AML-193 (cell line): ENCODE measurements at places on chromosomes 12 and 14.

DNA sequence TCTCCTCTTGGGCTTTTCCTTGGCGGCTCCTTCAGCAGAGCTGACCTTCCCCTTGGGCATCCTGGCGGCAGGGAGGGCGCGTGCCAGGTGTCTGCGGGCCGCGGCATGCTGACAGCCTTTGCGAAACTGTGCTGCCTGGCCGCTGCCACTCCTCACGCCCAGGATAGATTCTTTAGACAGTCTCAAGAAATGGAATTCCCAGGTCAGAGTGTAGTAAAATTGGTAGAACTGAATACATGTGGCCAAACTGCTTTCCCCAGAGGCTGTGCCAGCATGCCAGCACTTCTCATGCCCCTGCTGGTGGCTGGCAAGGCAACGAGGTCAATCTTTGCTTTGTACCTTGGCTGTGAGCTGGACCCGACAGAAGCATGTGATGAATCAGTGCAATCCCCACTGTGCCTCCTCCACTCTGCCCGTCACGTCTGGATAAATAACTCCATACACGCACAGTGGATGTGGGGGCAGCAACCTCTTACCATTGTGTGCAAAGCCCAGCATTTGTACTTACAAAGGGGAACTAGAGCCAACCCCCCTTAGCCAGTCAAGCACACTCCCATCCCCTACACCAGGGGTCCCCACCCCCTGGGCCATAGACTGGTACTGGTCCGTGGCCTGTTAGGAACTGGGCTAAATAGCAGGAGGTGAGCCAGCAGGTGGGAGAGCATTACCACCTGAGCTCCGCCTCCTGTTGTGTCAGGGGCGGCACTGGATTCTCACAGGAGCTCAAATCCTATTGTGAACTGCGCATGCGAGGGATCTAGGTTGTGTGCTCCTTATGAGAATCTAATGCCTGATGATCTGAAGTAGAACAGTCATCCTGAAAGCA lies 90.9 kb downstream of the ACTN1 start:
- DNase-seq = no peak

GRCh38 chr12:68317047-68317667 lies 15.0 kb downstream of the MDM1 start:
- DNase-seq = peak; percentile 73

DNA sequence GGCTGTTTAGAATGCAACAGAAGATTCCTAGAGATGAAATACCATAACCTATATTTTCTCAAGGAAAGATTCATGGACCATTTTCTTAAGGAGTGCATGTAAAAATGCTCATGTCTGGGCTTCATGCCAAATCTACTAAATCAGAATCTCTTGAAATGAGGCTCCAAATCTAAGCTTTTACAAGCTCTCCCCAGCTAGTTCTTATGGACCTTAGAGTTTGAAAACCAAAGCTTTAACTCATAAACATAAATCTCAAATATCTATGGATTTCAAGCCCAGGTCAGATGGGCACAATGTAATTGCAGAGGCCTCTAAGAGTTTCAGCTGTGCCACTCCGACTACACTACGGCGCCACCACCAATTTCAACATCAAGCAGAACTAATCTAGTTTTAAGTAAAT lies 117.3 kb upstream of the CAND1 start:
- DNase-seq = no peak

DNA sequence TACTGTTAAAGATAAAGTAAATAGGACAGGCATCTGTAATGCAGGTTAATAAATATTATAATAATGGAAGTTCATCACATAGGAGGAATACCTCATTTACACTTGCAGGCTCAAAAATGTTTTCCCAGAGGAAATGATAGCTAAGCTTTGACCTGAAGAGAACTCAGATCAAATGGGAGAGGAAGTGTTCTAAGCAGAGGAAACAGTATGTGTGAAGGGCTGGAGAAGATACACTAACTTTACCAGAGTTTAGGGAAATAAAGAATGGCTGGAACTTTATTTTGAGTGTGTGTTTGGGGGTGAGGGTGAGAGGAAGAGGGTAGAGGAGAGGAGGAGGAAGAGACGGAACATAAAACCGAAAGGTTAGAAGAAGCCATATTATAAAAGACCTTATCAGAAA lies 34.0 kb upstream of the AP4S1 start:
- no peak for DNase-seq

DNA sequence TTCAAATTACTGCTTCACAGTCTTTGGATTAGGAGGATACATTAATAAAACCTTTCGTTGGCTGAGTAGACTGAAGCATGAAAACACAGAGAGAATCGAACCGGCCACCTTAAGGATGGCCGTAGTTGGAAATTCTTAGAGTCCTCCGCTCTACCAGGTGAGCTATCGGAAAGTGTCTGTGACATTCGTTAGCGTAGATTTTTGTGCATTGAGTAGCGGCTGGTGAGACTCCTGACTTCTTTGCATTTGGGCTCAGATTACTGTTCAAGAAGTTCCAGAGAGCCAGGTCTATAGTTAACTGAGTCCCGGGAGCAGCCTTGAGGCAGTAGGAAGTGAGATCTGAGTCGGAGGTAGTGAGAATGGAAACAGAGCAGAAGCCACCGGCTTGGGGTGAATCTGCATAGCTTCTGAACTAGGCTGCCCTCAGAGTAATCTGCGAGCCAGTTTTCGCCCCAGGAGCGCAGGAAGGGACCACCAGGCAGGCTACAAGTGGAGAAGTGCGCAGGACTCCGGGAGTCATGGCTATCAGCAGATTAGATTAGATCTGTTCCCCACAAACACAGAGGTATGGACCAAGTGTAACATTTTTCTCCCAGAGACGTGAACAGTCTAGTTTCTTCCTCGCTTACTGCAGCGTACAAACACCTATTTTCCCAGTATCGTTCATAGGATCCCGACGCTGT lies 11.0 kb downstream of the OR6S1 start:
- DNase-seq = no peak

- DNase-seq = no peak
Measured at GRCh38 chr14:96978525-96979272, 181.5 kb downstream of the VRK1 start.
